SIG-M5 (cell line): ENCODE measurements at places on chromosomes 12 and 14.

DNA sequence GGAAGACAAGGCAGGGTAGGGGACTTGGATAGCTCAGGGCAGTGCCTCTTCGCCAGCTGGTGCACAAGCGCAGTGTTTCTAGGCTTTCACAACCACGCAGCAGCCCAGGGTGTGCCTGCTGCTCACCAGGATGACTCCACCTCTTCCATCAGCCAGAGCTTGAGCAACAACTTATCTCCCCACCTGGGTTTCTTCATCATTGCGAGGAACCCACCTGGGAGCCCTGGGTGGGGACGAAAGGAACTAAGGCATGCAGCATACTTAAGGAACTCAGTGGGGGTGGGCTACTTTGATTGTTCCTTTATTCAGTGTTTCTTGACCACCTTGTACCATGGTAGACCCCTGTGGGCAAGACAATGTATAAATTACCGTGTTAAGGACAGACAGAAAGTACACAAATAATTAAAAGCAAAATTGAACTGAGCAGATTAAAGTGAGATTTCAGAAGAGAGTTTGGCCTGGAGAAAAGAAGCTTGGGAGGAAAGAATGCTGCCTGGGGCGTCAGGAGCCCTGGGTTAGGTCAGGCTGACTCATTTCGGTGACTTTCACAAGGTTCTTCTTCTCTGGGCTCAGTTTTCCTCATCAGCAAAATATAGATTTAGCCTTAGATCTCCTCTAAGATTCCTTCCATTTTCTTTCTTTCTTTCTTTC lies 22.9 kb downstream of the KRT18 start:
- DNase-seq = no peak

- DNase-seq = no peak
Observed at GRCh38 chr14:94655169-94655710, 43.0 kb downstream of the SERPINA3 start.

DNA sequence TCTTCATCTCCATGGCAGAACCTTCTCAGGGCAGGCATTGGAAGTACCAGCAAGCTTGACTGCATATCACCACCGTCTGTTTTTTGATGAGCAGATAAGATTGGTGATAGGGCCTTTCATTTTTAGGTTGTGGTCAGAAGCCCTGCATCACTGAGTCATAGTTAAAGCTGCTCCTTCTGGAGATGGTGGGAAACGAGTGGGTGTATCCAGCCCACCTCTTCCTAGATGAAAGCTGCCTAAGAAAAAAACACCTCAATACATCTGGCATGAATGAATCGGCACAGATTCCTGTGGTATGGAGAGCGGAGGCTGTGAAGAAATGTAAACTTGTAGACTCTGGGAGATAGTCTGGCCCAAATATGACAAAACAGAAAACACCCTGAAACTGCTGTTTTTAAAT lies 248.7 kb upstream of the EGLN3 start:
- no peak for DNase-seq

DNA sequence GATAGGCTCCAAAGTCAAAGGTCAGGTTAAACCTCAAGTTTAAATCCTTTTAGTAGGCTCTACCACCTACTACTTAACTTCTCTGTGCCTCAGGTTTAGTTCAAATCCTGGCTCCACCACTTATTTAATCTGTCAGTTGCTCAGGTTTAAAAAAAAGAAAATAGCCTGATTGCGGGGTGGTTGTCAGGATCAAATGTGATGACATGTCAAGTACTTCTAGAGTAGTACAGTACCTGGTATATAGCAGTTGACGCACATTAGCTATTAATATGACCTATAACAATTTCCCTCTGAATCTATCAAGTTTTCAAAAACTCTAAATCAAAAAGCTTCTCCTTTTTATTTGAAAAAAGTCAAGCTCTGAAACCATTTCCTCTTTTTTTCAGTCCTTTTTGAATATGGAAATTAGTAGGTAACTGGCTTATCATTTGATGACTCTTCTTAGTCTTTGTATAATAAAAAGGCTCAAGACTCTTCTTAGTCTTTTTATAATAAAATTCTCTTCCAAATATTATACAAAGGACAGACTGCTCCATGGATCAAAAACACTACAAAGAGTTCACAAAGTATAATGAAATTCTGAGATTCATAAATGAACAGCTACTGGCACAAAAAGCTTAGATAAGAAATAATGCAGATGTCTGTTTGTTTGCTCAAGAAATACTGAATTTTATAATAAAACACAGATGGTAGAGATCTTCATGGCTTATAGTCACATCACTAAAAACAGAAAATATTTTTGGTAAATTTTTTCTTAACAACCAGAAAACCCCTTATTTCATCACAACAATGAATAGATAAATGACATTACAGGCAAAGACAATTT lies 5.0 kb downstream of the OSBPL8 start:
- no peak for DNase-seq

GRCh38 chr12:106051853-106052531 lies 86.8 kb downstream of the NUAK1 start:
- no peak for DNase-seq

GRCh38 chr12:62215506-62215905 lies 44.7 kb upstream of the USP15 start:
- peak; percentile 39 for DNase-seq

DNA sequence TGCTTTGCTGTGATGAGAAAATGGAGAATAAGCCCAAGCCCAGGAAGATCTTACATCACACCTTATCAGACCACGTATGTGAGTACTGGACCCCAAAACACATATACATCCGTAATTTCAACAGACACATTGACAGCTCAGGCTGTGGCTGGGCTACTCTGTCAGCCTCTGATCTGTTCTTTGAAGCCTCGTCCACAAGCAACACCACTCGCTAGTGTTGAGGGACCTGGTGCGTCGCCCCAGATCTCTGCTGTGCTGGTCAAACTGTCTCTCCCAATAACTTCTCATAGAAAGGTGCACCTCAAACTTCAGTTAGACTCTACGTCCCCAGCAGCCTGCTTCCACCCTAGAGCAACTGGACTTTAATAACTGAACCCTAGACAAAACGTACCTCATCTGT lies 10.6 kb upstream of the SFSWAP start:
- DNase-seq = no peak

DNA sequence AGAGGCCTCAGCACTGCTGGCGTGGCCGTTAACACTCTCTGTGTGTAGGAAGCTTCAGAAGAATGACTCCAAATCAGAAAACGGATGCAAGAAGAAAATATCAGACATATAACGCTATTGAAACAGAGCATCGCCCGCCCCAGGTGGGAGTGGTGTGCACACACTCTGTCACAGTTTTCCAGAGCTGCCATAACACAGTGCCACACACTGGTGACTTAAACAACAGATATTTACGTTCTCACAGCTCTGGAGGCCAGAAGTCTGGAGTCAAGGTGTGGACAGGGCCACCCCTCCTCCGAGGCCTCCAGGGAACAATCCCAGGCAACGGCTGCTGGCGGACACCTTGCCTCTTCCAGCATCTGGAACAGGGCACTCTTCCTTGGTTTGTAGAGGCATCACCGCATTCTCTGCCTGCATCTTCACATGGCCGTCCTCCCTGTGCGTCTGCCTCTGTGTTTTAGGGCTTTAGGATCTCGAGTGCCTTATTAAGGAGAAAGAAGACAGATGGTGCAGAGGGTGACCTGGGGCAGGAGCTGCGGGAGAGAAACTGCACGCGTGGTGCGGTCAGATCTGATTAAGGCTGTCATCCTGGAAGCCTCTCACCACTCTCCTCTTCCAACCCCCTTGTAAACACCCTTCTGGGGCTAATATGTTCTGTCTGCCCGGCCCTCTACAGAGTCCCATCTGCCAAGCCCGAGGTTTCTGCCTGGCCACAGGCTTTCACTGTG lies 141.0 kb downstream of the SLC15A4 start:
- no peak for DNase-seq

DNA sequence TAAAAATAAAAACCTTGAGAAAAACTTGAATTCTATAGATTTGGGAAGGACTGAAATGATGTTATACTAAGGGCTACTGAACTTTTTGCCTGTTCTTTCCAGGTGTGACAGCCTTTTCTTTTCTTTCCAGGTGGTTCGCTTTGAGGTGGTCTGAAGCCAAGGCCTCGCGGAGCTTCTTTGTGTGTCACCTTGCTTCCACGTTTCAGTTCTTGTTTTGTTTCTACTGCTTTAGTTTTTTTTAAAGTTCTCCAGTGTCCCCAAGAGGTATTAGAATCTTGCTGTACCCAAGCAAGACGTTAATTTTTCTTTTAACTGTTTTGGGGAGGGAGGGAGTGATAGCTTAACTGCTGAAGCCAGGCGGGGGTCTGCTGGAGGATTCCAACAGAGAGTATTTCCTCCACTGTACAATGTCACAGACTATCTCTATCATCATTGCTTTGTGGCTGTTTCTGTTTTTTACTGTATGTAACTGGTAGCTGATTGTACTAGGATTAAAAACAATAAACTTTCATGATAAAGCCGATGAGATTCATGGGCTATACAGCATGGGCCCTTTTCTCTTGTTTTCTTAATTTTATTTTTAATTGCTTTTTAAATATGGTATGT lies 40.2 kb downstream of the PROX2 start:
- no peak for DNase-seq

- no peak for DNase-seq
Observed at GRCh38 chr12:90939382-90939781, 15.6 kb downstream of the CCER1 start.

DNA sequence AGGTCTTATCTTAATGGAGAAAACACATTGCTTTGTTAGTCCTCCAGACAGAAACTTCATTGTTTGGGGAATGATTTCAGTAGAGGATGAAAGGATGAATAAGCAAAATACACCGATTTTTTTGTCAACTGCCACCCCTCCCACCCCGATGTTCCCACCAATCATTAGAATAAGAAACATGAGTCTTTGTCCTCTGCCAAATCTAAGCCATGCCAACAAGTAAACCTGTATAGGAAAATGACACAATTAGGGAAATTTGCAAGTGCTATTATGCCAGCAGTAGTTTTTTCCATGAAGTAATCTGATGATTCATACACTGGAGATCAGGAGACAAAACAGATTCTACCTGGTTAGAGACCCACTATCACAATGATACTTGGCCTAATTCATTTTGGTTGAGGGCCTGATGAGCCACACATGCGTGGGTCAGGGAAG lies 35.9 kb downstream of the FLRT2 start:
- DNase-seq = no peak

GRCh38 chr12:85191-85666 lies 18.7 kb downstream of the IQSEC3 start:
- no peak for DNase-seq

- no peak for DNase-seq
Observed at GRCh38 chr12:51391283-51392123, at the start of gene GALNT6. TSS of gene GALNT6 (minus strand) at chr12:51391406. CDS start at chr12:51379781, 11,625 bp downstream.

DNA sequence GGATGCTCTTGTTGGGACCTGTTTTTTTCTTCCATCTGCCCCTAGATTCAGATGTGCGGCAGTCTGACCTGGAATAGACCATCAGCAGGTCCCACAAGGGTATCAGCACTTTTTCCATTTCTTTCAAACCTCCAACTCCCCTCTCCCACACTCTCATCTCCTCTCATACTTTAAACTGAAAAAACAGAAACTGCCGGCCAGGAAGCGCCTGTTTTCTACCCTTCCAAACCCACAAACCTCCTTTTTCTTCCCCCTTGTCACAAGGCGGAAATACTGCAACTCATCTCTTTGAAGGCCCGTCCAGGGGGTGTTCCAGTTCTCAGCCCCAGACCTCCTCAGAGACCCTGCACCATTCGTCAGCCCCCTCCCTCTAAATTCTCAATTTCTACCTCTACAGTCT lies 62.5 kb upstream of the FKBP4 start:
- DNase-seq = no peak

DNA sequence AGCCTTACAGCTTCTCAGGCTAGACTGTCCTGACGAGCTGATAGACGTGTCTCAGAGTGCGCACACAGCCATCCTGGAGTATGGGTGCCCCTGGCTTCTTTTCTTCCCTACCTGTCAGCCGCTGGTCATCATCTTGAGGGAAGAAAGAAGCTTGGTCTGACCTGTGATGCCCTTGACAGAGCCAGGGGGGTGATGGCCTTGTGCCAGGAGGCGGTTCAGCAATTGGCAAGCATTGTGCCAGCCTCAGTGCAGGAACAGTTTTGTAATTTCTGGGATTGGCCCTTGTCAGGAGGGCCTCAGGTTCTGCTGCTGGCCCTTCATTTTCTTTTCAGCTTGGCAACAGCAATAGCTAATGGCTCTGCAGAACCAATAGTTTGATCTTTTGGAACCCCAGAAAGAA lies 80.1 kb downstream of the ADCK1 start:
- no peak for DNase-seq

GRCh38 chr14:60981633-60982455 lies 799 bp downstream of the SLC38A6 start:
- DNase-seq = no peak

DNA sequence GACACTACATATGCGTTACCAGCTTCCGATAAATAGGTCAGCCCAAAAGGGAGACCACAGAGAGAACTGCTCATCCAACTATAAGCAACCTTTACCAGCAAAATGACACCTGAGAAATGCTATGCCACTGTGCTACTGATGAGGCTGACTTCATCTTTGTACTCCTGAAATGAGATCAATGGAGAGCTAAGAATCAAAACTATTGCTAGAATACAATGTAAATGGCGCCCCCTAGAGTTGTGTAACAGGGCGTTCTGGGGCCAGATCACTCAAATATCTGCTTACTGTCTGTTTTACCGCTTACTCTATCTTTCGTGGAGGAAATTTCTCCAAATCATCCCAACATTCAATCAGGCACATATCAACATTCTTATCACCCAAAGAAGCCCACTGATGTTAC lies 4.6 kb downstream of the ZNF384 start:
- no peak for DNase-seq

DNA sequence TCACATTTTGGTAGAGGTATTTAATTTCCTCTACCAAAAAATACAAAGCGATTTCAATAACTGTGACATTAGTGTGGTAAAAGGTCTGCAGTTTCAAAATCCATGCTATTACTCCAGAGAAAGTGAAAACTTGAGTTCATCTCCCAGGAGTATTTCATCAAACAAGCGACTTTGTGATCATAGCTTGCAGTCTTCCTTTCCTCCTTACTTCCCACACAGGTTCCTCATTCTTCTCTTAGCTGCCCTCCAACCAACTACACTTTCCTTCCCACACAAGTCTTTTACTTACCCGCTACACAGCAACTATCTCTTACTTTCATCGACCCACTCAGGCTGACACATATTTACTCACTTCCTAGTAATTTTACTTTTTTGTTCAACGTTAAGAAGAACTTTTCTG lies 413.4 kb upstream of the USP15 start:
- no peak for DNase-seq

- no peak for DNase-seq
Observed at GRCh38 chr12:114666746-114667668, 17.0 kb downstream of the TBX3 start.

- no peak for DNase-seq
Observed at GRCh38 chr12:82047446-82047845, 288.3 kb upstream of the PPFIA2 start.

DNA sequence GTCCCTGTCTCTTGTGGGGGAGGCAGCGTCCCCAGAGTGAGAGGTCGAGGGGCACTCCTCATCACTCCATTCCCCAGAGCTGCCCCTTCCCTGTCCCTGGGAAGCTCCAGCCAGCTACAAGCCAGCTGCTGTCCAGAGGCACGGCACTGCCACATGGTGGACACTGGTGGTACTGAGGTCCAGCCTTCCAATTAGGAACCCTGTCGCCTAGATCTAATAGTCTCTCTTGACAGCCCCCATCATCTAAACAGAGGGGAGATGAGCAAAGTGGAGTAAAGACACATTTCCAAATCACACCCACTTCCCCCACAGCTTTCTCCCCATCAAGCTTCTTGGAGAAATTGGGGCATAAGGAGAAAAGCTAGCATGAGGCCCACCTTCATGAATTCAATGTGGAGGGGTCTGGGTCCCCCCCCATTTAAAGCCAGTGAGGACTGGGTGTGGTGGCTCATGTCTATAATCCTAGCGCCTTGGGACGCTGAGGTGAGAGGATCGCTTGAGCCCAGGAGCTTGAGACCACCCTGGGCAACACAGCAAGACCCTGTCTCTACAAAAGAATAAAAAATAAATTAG lies 2.1 kb upstream of the INHBE start:
- no peak for DNase-seq
